ENCODE measurements at places on chromosomes 7 and 10.

DNA sequence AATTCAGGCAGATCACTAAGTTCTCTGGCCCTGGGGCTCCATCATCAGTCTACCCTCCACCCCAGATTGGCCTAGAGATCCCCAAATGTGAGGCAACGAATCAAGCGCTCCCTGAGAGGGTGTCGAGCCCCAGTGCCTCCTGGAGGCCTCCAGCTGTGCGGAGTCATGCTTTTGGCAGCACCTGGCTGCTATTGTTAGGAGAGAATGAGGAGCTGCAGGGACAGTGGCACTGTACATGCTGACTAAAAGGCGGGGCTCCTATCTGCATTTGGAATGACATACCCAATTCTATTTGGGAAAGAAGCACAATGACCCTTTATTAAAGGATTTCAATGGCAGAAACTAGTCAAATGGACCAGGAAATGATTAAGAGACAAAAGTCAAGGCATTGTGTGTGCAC is 161.8 kb downstream of the DPY19L1 start:
- no peak for DNase-seq

- DNase-seq: no peak
Observed at GRCh38 chr7:44075296-44076075, 6.8 kb downstream of the POLM start.

GRCh38 chr7:15015545-15016314 is 113.2 kb upstream of the DGKB start:
- DNase-seq: no peak

GRCh38 chr10:79335470-79336235 is 11.6 kb upstream of the PPIF start:
- no peak for DNase-seq

DNA sequence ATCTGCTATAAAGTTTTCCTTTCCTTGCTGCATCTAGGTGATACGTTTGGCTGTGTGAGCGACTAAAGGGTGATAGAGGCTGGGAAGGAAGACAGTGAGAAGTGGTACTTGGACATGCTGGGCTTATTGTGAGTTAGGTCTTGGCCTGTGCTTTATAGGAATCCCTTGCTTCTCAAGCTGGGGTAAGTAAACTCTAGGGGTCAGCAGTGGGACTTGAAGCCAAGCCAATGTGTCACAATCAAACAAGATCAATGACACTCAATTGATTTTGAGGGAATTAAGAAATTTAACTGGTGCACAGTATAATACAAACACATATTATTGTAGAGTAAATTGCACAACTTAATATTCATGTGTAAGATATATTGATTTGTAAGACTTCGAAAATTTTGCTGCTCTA is 155.8 kb upstream of the AOAH start:
- DNase-seq: no peak

DNA sequence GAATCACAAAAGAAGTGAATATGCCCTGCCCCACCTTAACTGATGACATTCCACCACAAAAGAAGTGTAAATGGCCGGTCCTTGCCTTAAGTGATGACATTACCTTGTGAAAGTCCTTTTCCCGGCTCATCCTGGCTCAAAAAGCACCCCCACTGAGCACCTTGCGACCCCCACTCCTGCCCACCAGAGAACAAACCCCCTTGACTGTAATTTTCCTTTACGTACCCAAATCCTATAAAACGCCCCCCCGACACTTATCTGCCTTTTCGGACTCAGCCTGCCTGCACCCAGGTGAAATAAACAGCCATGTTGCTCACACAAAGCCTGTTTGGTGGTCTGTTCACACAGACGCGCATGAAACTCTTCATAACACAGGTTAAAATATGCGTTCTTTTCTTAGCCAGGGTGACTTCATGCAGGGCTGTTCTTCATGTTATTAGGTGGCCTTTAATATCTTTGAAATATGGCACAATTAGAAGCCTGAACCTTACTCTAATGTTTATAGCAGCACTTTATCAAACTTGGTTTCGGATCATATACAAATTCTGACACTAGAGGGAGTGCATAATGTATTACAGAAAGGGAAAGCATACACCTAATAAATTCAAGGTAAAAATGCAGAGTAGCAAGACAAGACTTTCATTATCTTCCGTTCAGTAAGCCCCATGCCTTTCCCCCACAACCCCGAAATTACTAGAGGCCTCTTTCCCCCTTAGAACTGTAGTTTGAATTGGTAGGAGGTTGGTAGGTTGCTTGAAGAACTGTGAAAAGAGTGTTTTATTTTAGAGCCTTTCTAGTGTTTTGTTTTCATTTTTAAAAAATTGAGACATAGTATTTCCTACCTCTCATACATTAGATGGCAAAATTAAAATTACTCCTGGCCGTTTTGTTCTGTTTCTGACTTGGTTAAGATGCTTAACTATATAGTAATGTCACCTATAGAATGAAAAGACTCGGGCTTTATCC is 117.9 kb downstream of the NPY start:
- DNase-seq: no peak

DNA sequence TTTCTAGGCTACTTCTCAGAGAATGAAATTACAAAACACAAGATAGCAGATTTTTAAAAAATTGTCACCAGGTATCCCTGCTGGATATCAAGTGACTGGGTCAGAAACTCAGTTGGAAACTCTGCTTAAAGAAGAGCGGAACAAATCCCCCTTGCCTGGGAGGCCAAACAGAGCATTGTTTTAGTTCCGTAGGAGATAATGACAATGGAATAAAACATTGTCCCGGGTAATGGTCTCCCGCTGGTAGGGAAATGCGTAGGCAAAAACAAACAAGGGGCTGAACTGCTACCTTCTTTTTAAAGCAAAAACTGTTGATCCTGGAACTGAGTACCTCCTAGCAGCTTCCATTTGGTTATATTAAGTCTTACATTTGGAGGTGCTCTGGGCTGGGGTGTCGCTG is 21.3 kb upstream of the VAX1 start:
- DNase-seq: no peak

DNA sequence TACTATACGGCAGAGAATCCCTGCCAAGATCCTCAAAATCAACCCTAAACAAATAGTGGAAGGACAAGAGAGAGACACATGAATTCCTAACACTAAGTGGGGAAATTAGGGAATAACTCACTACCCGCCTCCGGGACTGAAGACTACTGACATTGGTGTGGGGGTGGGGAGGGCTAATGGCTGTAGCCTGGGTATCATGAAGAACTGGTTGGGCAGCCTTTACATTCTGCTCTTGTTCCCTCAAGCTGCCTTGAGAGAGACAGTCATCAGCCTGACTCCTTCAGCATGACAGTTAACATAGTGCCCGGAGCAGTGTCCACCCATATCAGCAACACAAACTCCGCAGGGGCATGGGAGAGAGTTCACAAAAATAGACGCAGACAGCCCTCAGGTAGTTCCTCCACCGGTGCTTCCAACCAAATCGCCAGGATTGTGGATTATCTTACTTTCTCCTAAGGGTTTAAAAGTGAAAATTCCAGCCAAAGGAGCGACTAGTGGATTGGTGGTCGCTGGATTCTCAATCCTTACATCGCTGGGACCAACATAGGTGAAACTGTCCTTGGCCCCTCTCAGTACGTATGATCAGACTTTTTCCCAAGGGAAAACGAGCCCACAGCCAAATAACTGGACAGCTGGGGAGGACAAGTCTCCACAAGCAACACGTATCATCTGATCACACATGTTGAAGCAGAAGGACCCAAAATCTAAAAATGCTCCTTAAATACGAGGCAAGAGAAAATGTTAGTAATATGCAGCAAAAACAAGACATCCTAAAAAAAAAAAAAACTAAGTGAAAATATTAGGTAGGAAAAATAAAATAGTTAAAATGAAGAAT is 22.6 kb downstream of the TMEM254 start:
- DNase-seq: no peak

GRCh38 chr7:12609561-12609960 is 39.0 kb downstream of the SCIN start:
- no peak for DNase-seq

DNA sequence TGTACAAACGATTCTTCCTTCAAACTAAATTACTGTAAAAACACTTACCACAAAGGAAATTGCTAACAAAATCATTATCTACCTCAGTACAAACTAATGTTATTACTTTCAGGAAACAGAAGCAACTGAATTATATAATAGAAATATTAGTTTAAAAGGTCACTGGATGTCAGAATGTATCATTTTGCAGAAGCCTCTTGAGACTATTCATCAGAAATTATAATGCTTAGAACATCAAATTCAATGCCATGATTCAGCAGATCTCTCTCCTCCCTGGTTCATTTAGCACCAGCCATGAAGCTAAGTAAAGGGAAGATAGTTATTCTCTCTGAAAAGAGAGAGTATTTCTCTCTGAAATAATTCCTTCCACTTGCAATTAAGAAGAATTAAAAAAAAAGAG is 223.3 kb downstream of the IMMP2L start:
- DNase-seq: no peak

- no peak for DNase-seq
Observed at GRCh38 chr7:14734839-14735321, 167.7 kb downstream of the DGKB start.

DNA sequence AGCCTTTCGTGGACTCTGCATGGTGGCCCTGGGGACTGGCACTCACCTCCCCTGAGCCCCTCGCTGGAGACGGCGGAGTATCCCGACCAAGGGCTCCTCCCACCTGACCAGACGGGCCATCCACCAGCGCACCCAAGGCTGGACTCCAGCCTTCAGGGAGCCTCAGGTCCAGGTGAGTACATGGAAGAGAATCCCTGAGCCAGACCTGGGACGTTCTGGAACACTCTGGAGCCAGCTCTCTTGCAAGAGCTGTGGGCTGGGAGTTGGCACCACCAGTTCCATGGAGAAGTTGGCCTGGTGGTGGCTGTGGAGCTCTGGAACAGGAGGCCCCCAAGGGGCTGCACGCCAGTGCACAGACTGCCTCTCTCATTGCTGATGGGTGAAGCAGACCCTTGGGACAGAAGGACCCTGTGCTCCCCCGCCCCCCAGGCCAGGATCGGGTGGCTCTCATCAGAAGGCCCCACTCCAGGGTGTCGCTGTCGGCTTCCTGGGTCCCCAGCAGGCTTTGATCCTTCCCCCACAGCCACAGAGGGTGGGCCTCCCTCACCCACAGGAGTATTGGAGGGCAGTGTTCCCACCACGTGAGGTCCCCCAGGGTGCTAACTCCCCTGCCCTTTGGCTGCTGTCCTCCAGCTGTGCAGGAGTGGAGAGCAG is 189.9 kb downstream of the EBF3 start:
- DNase-seq: no peak
